ENCODE measurements at places on chromosomes 16 and 17.

GRCh38 chr16:1973461-1974156, 1.8 kb downstream of the TBL3 start:
- DNase-seq: no peak

DNA sequence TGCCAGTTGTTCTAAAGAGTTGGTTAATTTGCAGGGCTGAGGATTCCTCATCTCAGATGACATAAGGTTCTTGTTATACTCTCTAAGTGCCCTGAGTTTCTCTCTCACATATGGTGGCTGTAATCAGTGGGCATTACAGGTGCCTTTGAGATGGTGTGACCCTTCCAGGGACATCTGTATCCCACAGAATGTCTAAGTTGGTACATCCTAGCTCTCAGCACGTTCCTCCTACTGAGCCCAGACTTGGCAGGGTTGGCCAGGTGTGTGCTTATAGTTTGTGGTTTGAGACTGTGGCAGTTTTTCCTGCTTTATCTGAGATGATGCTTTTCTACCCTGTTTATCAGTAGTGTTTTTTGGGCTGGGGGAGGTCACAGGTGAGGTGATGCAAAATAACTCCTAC, 36.3 kb downstream of the SPECC1 start:
- DNase-seq: no peak

GRCh38 chr16:1906846-1907165, 11.4 kb downstream of the HS3ST6 start:
- no peak for DNase-seq

- no peak for DNase-seq
Observed at GRCh38 chr17:74882517-74883240, 9.9 kb upstream of the FDXR start.

DNA sequence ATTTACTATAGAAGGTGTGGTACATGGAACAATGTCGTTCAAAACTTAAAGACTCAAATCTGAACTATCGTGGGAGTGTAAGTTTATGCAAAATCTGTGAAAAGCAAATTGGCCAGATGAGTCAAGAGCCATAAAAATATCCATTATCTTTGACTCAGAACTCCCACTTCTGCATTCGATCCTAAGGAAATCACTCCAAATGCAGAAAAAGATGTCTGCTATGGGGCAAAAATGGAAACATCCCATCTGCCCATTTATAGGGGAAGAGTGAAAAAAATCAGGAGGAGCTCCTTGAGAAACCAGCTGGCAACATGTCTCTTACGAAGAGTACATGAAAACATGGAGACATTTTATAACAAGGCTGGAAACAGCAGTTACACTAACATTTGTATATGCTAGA, 43.6 kb upstream of the CCDC182 start:
- no peak for DNase-seq

DNA sequence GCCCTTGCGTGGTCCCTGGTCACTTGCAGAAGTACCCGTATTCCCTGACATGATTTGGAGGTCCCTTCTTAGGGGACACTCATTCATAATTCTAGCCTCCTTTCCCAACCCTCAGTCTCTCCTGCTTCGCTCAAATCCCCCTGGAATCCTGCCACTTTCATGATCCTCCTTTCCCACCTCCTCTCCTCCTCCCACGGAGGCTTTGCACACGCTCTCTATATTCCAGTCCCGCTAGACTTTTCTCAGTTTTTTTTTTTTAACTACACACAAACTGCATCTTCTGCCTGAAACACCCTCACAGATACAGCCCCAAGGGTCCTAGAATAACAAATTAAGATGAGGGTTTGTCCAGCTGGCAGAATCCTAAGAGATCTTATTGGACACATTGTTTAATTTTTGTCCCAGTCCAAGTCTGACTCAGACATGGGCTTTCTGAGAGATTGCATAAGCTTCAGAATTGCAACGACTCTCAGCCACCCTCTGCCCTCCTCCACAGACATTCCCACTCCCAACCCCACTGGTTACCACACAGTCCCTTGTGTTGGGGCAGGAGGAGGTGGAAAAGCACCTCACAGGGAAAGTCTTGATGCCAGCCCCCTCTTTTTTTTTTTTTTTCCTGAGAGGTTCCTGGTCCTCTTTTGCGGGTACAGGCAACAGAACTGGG, 739.5 kb upstream of the EEF2KMT start:
- DNase-seq: no peak

GRCh38 chr17:81217491-81217890, 5.3 kb downstream of the CEP131 start:
- DNase-seq: no peak

DNA sequence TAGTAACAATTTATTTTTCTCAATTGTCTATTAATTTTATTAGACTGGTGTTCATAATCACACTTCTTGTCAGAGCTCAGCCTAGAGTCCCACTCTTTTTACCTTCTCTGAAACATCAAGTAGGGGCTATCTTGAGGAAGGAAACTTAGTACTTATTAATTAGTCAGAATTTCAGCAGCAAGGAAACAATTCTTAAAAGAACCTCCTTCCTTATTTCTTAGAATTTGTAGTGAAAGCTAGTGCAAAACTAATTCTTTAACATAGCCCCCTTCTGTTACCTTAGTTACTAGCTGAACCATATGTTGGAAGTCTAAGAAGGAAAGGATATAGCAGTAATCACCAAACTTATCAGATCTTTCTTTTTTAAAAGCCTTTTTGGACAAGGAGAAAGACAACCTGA, 35.2 kb downstream of the MAP2K4 start:
- no peak for DNase-seq

DNA sequence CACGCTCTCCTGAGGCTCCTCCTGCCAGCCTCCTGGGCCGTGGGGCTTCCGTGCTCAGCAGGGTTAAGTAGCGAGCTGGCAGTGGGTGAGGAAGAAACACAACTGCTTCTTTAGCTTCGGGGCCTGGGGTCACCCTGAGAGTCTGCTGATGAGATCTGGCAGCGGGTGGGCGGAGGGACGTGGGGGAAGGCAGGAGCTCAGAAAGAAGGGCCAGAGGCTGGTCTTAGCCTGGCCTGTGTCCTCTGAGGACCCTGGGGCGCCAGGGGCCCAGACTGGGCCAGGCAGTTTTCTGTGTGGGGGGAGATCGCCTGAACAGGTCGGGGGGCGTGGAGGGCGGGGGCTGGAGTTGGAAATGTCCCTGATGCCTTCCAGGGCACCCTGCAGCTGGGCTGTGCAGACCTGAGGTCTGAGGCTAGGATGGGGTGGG, 97.8 kb upstream of the GSE1 start:
- no peak for DNase-seq

- DNase-seq: no peak
Observed at GRCh38 chr17:72883351-72883750, 209.1 kb downstream of the SLC39A11 start.

DNA sequence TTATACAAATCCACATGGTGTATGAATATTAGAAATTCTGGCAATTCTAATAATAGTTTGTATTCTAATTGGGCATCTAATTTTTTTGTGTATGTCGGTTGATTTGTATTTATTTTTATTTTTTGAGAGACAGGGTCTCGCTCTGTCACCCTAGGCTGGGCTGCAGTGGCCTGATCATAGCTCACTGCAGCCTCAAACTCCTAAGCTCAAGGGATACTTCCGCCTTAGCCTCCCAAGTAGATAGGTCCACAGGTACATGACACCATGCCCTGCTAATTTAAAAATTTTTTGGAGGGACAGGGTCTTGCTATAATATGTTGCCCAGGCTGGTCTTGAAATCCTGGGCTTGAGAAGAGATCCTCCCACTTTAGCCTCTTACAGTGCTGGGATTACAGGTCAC, 104.6 kb downstream of the TRIM37 start:
- DNase-seq: no peak

GRCh38 chr17:56119191-56119590, 34.1 kb upstream of the ANKFN1 start:
- no peak for DNase-seq

All from cerebellar nuclear complex (tissue), 1 donor.